ENCODE measurements at places on chromosomes 16 and 17. TPM values are rescaled to one million over a fixed set of nuclear protein-coding genes. Genes with fewer than 3 reads are reported as not detected.

The NPIPB13 gene
- total RNA-seq: 0.57 TPM

The B4GALNT2 gene
- total RNA-seq: not detected

The NPIPA3 gene
- 0.29 TPM for total RNA-seq

The GCGR gene
- total RNA-seq: not detected

- DNase-seq: no peak
Measured at GRCh38 chr16:50457979-50458491, 89.2 kb upstream of the BRD7 start.

DNA sequence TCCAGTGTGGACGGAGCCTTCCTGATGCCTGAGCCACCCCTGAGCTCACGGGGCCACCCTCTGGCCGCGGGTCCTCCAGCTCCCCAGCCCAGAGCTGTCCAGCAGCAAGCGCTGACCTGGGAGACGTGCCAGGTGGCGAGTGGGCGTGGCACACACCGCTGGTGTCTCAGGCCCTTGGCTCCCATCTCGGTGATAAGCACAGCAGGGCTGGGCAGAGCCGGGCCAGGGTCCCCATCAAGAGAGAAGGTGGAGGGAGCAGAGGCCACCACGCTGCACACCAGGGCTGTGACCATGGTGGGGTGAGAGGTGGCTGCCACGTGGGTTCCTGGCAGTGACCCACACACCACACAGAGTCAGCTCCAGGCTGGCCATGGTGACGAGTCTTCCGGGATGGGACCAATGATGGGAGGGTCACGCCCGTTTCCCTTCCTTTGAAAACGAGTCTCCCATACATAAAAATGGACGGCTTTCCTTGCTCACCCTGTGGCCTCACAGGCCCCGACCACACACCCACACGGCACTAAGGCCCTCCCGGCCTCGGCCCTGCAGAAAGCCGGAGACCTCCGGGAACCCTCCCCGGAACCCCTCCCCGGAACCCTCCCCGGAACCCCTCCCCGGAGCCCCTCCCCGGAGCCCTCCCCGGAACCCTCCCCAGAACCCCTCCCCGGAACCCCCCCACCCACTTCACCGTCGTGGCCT lies 16.8 kb downstream of the UTS2R start:
- no peak for DNase-seq

GRCh38 chr16:13767215-13767614 lies 152.7 kb upstream of the ERCC4 start:
- DNase-seq: peak; percentile 20

GRCh38 chr17:82457929-82458178 lies 687 bp upstream of the NARF start:
- no peak for DNase-seq

- DNase-seq: no peak
Measured at GRCh38 chr17:61408151-61409041, 8.8 kb downstream of the TBX2 start.

Measured in LHCN-M2 (cell line).